ENCODE measurements at places on chromosomes 5 and 9. TPM values are rescaled to one million over a fixed set of nuclear protein-coding genes. Genes with fewer than 3 reads are reported as not detected.
A peak's percentile ranks its signal among the peaks of the same experiment; 100 is the strongest.

DNA sequence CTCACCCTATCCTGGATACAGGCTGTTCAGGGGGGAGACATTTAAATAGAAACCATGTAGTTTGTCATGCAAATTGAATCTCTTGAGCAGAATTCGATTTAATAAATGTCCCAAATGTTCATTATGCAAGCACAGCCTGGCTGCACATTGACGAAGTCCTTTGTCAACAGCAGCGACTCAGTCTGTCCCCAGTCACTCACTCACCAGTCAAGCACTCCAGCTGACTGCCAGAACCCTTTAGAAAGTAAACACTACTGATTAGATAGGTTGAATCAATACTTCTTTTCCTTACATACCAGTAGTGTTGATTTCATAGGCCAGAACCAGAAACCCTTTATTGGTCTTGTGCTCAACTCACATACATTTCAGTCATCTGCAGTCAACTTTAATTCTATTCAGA is 27.5 kb downstream of the CDH6 start:
- H3K36me3 ChIP-seq = no peaks in the 10 kb centered on the region
- H3K27ac ChIP-seq = no peak overlapping the region
- no peak for DNase-seq
- no peak overlapping the region for H3K4me3 ChIP-seq

- H3K27me3 ChIP-seq = no peaks in the 10 kb centered on the region
- no peaks in the 10 kb centered on the region for H3K4me1 ChIP-seq
- no peak overlapping the region for H3K27ac ChIP-seq
- no peak for DNase-seq
Observed at GRCh38 chr5:86748538-86749105, 130.9 kb downstream of the COX7C start.

GRCh38 chr5:178403956-178404600 is 171.5 kb upstream of the PHYKPL start:
- H3K36me3 ChIP-seq = no peaks in the 10 kb centered on the region
- H3K4me3 ChIP-seq = no peak overlapping the region
- no peaks in the 10 kb centered on the region for H3K4me1 ChIP-seq
- no peak for DNase-seq

- H3K4me3 ChIP-seq = peak overlapping the region; percentile 30
- H3K4me1 ChIP-seq = peaks cover 61% of the 10 kb centered on the region
- H3K27me3 ChIP-seq = no peaks in the 10 kb centered on the region
Observed at GRCh38 chr5:132388244-132389050, 18.9 kb downstream of the SLC22A5 start.

DNA sequence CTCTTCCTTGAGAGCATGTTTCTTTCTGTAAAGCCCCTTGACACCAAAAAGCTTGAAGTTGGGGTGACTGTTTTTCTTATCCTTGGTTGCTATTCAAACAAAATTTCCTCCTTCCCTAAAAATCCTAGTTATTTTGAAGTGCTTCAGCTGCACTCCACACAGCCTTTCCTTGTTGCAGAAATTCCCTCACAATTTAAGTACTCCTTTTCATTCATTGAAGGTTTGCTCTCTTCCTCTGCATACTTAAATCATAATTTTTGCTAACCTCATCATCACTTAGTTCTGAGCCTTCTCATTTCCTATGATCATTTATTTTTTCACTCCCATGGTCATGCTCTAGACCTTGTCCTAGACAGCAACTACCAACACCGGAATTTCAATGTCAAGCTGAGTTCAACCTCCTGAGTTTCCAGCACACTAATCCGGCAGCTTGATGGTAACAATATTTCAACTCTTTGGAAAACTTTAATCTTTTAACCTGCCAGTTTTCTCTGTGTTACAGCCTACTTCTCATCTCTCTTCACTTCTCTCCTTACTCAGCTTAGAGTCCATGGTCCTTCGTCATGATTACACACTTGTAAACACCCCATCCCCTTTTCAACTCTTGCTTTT is 78.7 kb upstream of the ACTBL2 start:
- H3K4me3 ChIP-seq = no peak overlapping the region

DNA sequence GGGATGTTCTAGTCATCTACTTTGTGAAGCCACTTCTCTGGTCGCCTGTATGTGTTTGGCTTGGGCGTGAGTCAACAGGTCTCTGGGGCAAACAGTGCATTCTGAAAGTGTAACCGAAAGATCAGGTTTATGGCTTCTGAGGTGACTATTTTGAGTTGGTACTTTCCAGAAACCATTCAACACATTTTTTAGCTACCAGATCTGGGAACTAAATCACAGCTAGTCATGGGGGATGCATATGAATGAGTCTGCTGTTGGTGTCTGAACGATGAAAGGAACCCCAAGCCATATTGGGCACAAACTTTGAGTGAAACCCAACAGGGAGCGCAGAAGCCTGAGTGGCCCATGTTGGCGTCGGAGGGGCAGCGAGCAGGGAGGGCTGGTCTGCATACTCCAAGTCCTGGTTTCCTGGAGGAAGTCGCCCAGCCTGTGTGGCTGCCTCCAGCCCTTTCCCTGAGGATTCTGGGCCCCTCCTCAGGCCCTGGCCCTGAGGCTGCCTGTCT is 35.3 kb downstream of the UBE2QL1 start:
- no peak overlapping the region for H3K4me3 ChIP-seq
- H3K27ac ChIP-seq = no peak overlapping the region
- DNase-seq = no peak
- peaks cover 18% of the 10 kb centered on the region for H3K27me3 ChIP-seq
- no peaks in the 10 kb centered on the region for H3K36me3 ChIP-seq

GRCh38 chr5:89343666-89344065 is 460.7 kb upstream of the MEF2C start:
- no peaks in the 10 kb centered on the region for H3K4me1 ChIP-seq
- no peak for DNase-seq
- no peak overlapping the region for H3K27ac ChIP-seq
- H3K36me3 ChIP-seq = no peaks in the 10 kb centered on the region
- H3K27me3 ChIP-seq = no peaks in the 10 kb centered on the region

DNA sequence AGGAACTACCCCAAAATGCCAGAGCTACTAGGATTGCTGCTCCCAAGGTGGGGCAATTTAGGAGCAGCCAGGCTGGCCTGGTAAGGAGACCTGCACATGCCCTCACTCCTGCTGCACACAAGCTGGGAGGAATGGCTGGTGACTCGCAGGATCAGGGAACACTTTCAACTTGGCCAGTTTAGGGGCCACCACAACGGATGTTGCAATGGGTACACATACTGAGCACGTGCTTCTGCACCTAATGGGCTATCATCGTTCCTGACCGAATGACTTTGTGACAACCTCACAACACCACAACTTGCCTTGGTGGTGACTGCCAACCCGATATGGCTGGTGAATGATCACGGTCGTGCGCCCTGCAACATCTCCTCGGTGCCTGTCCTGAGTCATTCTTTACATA is 172.0 kb downstream of the ROR2 start:
- H3K27me3 ChIP-seq = no peaks in the 10 kb centered on the region
- no peak overlapping the region for H3K27ac ChIP-seq
- DNase-seq = no peak
- no peak overlapping the region for H3K4me3 ChIP-seq
- H3K36me3 ChIP-seq = no peaks in the 10 kb centered on the region

DNA sequence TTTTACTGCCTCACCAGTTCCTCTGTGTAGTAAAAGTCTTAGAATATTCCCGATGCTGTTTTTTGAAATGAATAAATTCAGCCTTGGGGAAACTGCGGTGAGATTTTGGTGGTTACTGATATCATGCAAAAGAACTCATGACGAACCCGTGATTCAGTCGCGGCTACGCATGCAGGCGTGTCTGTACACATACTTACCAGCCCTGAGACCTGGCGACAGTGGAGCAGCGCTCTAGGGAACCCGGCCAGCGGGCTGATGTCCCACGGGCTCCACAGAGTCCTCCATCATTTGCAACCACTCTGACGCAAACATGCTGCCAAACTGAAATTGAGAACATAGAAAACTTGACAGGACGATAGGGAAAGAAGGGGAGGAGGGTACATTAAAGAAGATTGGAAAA is 315.6 kb upstream of the DAB2 start:
- no peaks in the 10 kb centered on the region for H3K4me1 ChIP-seq
- no peaks in the 10 kb centered on the region for H3K36me3 ChIP-seq
- no peak overlapping the region for H3K27ac ChIP-seq
- no peak overlapping the region for H3K4me3 ChIP-seq
- no peak for DNase-seq
- H3K27me3 ChIP-seq = no peaks in the 10 kb centered on the region

- no peaks in the 10 kb centered on the region for H3K4me1 ChIP-seq
- no peak overlapping the region for H3K27ac ChIP-seq
- H3K36me3 ChIP-seq = no peaks in the 10 kb centered on the region
Observed at GRCh38 chr9:2673161-2673560, 44.1 kb upstream of the KCNV2 start.

DNA sequence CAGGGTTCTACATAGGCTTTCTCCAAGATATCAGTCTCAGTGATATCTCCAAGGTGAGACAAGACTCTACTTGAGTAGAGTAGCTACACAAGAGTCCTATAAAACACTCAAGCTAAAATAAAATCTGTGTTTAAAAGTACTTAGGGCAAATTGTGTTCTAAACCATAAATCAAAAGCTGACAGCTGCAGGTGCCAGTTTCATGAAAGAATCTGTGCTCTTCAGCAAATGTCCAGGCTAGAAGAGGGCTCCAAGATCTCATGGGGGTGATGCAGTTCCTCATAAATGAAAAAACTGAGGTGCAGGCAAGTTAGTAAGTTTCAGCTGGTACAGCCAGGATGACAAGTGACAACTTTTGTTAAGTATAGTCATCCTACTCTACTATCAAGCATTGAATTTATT is 142.8 kb upstream of the TNPO1 start:
- H3K36me3 ChIP-seq = no peaks in the 10 kb centered on the region
- H3K4me1 ChIP-seq = no peaks in the 10 kb centered on the region
- no peak for DNase-seq

DNA sequence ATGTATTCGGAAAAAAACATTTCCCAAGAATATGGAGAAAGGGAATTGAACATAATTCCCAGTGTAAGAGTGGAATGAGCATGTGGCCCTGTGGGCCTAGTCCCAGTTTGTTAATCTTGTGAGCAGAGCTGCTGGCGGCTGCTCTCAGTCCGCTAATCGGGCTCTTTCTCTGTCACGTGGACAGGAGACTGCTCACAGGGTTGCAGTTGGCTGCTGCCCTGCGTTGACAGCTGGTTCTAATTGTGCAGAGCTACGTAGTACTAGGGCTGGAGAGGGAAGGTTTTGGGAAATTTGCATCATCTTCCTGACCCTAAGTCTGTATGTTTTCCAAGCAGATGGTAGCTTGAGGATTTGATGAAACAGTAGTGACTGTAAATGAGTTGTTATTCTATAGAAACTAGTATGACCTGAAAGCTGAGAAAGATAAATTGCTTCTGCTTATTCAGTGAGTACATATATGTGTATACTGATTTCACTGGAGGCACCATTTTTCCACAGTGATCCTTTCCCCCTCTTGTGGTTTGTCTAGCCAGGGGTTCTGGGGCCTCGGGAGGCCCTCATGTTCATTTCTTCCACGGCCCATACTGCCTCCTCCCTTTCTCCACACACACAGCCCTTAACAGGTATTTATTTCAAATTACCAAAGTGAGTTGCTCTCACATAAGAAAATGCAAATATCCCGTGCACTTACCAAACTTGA is 100.6 kb downstream of the ANGPTL2 start:
- peaks cover 29% of the 10 kb centered on the region for H3K4me1 ChIP-seq
- peak overlapping the region; percentile 68 for H3K27ac ChIP-seq
- no peak overlapping the region for H3K4me3 ChIP-seq
- no peaks in the 10 kb centered on the region for H3K27me3 ChIP-seq
- DNase-seq = peak; percentile 95

GRCh38 chr9:116074658-116075057 is 78.9 kb upstream of the PAPPA start:
- H3K4me1 ChIP-seq = no peaks in the 10 kb centered on the region
- no peak overlapping the region for H3K4me3 ChIP-seq

GRCh38 chr9:116927726-116928125 is 240.6 kb downstream of the TRIM32 start:
- H3K36me3 ChIP-seq = no peaks in the 10 kb centered on the region
- H3K4me3 ChIP-seq = no peak overlapping the region
- DNase-seq = no peak
- H3K27ac ChIP-seq = no peak overlapping the region
- H3K27me3 ChIP-seq = peaks cover 17% of the 10 kb centered on the region
- H3K4me1 ChIP-seq = no peaks in the 10 kb centered on the region

GRCh38 chr5:172282272-172283019 is 1.1 kb downstream of the UBTD2 start:
- H3K4me1 ChIP-seq = peaks cover 20% of the 10 kb centered on the region
- DNase-seq = no peak
- H3K4me3 ChIP-seq = peak overlapping the region; percentile 95
- no peaks in the 10 kb centered on the region for H3K36me3 ChIP-seq

DNA sequence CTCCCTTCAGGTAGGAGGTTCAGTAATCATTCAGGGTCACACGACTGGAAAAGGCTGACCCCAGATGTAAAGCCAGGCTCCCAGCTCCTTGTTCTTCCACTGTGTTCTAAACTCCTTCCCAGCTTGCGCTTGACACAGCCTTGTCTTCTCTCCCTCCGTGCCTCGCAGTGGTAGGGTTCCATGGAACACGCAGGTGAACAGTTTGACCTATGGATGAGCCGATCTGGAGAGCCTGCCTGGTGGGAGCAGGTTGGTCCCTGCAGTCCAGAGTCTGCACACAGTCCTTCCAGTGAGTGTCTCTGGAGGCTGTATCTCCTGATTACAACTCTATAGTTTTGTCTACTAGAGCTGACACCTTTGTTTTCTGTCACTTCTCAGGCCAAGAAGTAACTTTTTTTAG is 85.9 kb downstream of the IQGAP2 start:
- peaks cover 5% of the 10 kb centered on the region for H3K27me3 ChIP-seq
- DNase-seq = no peak
- H3K4me3 ChIP-seq = no peak overlapping the region
- H3K36me3 ChIP-seq = no peaks in the 10 kb centered on the region
- no peaks in the 10 kb centered on the region for H3K4me1 ChIP-seq

DNA sequence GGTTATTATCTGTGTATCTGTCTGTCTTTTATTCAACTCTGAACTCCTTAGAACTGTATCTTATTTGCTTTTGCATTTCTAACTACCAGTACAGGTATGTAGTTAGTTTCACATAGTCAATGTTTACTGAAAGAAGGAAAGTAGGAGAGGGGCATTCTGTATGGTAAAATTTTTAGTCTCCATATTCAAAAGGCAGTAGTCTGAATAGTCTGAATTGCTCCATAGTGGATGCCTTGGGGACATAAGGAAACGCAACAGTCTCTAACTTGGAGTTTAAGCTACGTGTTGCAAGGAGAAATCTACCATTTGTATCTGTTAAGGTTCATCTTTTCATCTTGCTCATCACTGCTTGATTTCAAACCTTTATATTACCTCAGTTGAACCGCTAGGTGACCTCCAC is 26.2 kb downstream of the RASGRF2 start:
- H3K27ac ChIP-seq = no peak overlapping the region
- H3K27me3 ChIP-seq = no peaks in the 10 kb centered on the region
- DNase-seq = no peak
- no peaks in the 10 kb centered on the region for H3K4me1 ChIP-seq

- H3K4me3 ChIP-seq = no peak overlapping the region
- H3K27me3 ChIP-seq = no peaks in the 10 kb centered on the region
Observed at GRCh38 chr5:37658440-37658839, 181.4 kb downstream of the GDNF start.

GRCh38 chr9:130237076-130237475 is 28.5 kb upstream of the HMCN2 start:
- peaks cover 45% of the 10 kb centered on the region for H3K4me1 ChIP-seq
- peak overlapping the region; percentile 76 for H3K27ac ChIP-seq
- no peak overlapping the region for H3K4me3 ChIP-seq
- no peak for DNase-seq
- H3K27me3 ChIP-seq = no peaks in the 10 kb centered on the region
- no peaks in the 10 kb centered on the region for H3K36me3 ChIP-seq

SV2C gene
- total RNA-seq = 0.52 TPM

IL3 gene
- not detected for total RNA-seq

JAKMIP2 gene
- 2.6 TPM for total RNA-seq

SPOCK1 gene
- 52.4 TPM for total RNA-seq

LCN2 gene
- total RNA-seq = 6.2 TPM

GNAQ gene
- 80.4 TPM for total RNA-seq

ENTREP1 gene
- total RNA-seq = 20.2 TPM

OLFM1 gene
- 37.3 TPM for total RNA-seq

Data from esophagus muscularis mucosa (tissue), 4 donors.